HCT116 (cell line): ENCODE measurements at places on chromosomes 11 and 22. TPM values are rescaled to one million over a fixed set of nuclear protein-coding genes. Genes with fewer than 3 reads are reported as not detected.

GRCh38 chr22:38180841-38181452 is 683 bp downstream of the PLA2G6 start:
- no peak for DNase-seq

GRCh38 chr22:35597692-35598395 is 19.3 kb downstream of the MB start:
- DNase-seq = no peak

GRCh38 chr22:46224044-46224897 is 25.8 kb downstream of the CDPF1 start:
- no peak for DNase-seq

DNA sequence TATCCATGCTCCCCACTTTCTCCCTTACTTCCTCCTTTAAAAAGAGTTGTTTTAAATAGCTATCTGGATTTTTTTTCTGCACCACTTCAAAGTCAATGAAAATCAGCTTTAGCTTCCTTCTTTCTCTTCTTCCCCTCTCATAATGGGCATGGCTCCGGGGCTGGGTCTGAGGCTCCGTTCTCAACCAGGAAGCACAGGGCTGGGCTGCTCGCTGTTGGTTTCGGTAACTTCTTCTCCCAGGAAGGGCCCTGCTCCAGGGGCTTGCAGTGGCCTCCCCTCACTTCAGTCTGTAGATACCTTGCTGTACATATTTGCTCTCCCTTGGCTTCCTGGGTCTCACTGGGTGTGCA is 23.8 kb downstream of the MICAL2 start:
- DNase-seq = no peak

GRCh38 chr11:119421941-119422808 is 797 bp downstream of the THY1 start:
- DNase-seq = no peak

DNA sequence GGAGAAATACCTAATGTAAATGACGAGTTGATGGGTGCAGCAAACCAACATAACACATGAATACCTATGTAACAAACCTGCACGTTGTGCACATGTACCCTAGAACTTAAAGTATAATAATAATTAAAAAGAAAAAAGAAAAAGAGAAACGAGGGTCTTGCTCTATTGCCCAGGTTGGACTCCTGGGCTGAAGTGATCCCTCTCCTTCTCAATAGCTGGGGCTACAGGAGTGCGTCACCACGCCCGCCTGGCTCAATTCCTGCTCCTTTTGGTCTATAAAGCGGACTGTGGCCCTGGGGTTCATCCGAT is 521 bp upstream of the PTS start:
- no peak for DNase-seq

DNA sequence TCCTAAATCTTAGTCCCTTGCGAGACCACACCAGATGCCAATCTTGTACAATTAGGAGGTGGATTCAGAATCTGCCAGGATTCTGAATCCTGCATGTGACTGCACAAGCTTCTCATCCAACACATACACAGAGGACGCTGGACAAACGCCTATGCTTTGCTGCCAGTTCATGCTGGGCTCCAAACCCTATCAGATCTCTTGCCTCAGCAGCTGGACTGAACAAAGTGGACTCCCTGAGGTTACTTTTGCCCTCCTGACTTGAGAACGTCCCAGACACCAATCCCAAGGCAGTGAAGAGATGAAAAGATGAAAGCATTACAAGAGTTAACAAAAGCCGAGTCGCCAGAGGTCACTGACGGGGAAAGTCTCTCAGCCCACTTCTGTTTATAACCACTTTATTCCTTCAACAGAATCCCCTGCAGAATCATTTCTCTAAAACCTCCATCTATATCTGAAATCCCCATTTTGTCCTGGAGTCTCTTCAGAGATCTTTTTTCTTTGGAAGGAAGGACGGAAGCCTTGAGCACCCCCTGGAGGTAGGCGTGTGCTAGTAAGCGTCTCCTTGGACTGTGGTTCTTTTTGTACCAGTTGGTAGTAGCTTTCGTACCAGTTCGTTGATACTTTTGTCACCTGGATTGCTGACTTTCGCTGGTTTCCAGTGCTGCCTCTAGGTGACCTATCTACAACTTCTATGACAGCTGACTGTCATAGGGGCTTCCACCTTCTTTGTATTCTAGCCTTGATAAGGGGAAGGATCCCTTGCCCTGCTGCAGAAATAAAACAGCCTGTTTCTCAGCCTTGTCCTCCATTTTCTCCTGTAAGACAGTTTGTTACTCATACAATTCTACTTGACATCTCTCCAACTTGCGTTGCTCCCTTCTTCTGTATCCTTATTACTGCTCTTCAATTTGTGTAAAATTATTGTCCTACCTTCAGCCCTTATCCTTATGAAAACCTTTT is 26.1 kb upstream of the EED start:
- peak; percentile 66 for DNase-seq

DNA sequence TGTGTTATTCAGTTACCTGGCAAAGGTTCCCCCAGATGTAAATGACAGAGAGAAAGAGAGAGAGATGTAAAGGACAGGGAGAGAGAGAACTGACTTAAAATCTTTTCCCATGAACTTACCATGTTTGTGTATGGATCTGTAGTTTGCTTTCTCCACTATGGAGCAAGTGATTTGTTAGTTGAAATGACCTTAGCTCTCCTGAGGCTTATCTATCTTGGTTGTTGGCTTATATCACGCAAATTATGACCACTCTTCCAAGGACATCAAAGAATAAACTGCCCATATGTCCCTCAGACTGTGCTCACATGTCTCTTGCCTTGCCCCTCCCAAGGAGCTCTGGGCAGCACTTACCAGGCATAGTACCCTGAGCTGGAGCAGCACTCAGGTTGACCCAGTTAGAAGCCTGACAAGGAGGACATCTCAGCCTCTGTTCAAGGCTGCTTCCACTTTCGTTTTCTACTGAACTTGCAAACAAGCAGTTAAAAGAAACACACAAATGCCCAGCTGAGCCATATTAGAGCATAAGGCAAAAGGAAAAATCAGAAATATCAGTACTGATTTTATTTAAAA is 95.3 kb upstream of the RCN1 start:
- no peak for DNase-seq

DNA sequence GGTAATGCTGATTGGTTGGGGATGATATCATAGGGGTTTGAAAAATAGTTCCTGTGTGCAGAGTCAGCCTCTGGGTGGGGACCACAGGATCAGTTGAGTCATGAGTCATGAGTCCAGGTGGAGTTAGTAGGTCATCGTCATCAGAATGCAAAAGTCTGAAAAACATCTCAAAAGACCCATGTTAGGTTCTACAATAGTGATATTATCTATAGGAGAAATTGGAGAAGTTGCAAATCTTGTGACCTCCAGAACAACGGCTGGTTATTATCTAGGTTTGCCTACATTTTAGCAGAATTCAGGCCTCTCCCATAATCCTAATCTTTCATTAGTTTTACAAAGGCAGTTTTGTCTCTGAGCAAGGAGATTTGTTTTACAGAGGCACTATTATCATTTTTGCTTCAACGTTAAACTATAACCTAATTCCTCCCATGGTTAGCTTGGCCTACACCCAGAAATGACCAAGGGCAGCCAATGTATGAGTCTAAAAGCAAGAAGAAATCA is 38.9 kb downstream of the MS4A2 start:
- no peak for DNase-seq

DNA sequence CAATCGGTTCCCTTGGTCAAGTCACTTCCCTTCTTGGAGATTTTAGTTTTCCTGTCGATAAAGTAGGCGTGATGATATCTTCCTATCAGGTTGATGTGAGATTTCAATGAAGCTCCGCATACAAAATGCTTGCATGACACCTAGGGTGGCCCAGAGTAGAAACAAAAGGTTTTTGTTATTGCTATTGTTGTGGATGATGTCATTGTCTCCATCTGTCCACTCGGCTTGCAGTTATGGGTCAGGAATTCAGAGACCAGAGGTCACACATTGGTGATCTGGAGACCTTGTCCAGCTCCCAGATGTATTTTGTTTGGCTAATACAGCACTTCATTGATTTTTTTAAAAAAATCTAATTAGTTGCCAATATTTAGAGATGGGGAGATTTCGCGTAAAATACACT is 382.1 kb downstream of the MN1 start:
- DNase-seq = no peak

GRCh38 chr11:58525037-58525614 is 17.2 kb upstream of the OR5B21 start:
- DNase-seq = no peak

DNA sequence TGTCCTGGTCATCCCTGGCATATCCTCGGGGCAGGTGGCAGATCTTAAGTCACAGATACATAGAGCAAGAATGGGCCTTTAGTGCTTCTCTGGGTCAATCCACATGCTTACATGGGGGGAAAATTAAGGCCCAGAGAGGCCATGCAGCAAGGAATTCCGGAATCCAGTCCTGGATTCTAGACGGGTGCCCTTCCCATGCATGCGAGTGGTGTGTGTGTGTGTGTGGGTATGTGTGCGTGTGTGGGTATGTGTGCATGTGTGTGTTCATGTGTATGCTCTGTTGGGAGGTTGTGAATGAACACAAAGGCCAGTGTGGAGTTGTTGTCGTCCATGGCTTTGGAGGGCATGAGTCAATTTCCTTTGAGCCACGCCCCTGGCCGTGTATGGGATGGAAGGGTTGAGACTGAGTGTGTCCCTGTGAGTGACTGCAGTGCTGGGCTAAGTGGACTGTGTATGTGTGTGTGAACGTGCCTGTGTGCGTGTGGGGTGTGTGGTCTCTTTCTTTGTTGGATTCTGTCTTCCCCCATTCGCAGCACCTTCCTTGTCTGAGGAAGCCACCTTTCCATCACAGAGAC is 33.4 kb upstream of the EIF3D start:
- no peak for DNase-seq

- no peak for DNase-seq
Measured at GRCh38 chr11:120744016-120744994, 232.8 kb downstream of the GRIK4 start.

DNA sequence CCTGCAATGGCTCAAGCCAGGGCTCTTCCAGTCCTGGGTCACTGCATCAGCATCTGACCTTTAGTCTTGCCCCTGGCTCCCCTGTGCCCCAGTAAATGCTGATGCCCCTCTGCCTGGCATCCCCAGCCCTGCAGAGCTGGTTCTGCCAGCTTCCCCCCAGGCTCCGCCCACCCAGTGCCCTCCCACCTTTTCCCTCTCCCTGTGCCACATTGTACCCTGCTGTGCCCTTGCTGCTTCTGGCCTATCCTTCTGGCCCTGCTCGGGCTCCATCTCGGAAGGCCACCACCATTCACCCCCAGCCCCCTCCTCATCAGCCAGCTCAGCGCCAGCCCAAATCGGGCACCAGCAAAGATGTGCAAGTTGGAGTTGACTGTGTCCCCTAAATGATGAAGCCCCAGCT is 7.4 kb downstream of the CAPN5 start:
- DNase-seq = no peak

GRCh38 chr22:19621373-19622060 is 92.8 kb upstream of the SEPTIN5 start:
- DNase-seq = no peak

DNA sequence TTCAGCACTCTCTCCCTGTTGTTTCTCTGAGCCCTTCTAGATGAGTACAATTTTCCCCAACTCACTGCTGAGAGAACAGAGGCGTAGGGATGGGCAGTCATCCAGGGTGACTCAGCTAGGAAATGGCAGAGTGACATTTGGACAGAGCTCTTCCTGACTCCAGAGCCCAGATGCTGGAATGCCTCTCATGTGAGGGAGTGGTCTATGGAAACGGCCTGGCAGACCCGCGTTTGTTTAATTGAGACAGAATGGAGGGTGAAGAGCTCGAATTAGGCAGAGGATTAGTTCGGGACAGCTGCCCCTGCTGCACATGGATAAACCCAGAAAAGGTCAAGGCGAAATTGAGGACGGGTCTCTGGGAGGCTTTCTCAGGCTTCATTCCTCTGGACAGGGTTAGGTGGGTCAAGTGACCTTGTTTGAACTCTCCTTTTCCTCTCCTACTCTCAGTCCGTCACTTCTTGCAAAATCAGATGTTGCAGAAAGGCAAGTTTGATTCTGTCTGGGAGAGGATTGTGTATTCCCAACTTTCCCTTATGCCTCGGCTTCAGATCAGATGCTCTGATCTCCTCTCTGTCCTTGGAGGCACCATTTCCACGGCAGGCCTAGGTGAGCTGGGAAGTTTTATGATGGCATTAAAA is 7.6 kb upstream of the LMO2 start:
- peak; percentile 43 for DNase-seq

DNA sequence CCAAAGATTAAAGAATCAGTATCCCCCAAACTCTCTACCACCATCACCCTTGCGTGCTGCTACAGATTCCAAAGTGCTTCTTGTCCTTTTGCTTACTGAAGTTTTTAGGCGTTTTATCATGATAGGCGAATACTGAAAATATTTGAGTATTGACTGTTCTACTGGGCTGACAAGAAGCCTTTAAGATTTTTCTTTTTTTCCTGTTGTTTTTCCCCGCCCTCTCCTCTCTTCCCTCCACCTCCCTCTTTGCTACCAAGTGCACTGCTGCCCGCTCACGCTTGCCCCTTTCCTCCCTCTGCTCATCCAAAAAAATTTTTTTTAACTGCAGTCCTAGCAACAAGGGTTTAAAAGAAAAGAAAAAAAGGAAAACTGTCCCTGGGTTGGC is 679 bp downstream of the SPCS2 start:
- DNase-seq = no peak

The MRGPRX3 gene
- not detected for total RNA-seq

The OR8I2 gene
- total RNA-seq = not detected

The PKP3 gene
- 157 TPM for total RNA-seq

The MIAT gene
- total RNA-seq = 0.54 TPM

The LRP4 gene
- total RNA-seq = 7.4 TPM

The CECR2 gene
- 6.0 TPM for total RNA-seq

The CCDC89 gene
- 0.22 TPM for total RNA-seq

The GGTLC2 gene
- not detected for total RNA-seq

The IFITM10 gene
- total RNA-seq = 1.9 TPM

The MYBPC3 gene
- 0.25 TPM for total RNA-seq

The NXPE1 gene
- total RNA-seq = not detected

The SLC22A6 gene
- total RNA-seq = not detected

The FOLH1 gene
- not detected for total RNA-seq

The MTCH2 gene
- total RNA-seq = 138 TPM
